ENCODE measurements at places on chromosomes 7 and 10. TPM values are rescaled to one million over a fixed set of nuclear protein-coding genes. Genes with fewer than 3 reads are reported as not detected.

GRCh38 chr10:3720228-3721019, 64.6 kb downstream of the KLF6 start:
- DNase-seq = peak; percentile 58

DNA sequence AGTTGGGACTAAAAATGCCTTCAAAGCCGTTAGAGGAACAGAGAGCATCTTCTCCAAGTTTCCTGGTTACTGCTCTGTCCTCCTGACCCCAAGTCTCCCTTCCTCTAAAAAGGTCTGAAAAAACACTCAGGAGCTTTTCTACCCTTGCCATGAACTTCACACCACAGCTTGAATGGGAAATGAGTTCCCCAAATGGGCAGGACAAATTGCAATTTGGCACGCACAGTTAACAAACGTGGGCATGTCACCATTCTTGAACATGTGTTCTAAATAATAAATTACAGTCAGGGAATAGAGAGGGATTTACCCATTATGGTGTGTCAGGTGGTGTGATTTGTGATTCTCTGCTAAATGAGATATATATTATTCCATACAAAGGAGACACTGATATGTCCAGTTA, 91.2 kb upstream of the WNT16 start:
- no peak for DNase-seq

GRCh38 chr7:154371424-154371823, 319.2 kb downstream of the DPP6 start:
- DNase-seq = no peak

- DNase-seq = no peak
Measured at GRCh38 chr7:11193888-11194287, 220.2 kb downstream of the PHF14 start.

GRCh38 chr7:94578614-94579013, 69.0 kb downstream of the CASD1 start:
- no peak for DNase-seq

Gene TFR2
- total RNA-seq = 13.8 TPM

DNA sequence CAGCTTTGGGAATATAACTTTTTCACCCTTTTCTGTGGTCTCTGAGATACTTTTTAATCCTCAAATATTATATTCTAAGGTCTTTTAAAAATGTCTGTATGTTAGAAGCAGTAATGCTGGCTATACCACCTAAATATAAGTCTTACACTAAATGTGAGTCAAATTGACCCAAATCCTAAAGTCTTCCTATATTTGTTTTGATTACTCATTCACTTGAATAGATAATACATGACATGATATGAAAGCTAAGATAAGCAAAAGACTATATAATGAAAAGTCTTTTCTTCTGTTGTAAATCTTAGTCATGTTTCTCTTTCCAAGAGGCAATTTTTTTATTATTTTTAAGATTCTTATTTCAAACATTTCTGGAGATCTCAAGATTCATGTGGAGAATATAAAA, 64.2 kb downstream of the HDAC9 start:
- DNase-seq = no peak

DNA sequence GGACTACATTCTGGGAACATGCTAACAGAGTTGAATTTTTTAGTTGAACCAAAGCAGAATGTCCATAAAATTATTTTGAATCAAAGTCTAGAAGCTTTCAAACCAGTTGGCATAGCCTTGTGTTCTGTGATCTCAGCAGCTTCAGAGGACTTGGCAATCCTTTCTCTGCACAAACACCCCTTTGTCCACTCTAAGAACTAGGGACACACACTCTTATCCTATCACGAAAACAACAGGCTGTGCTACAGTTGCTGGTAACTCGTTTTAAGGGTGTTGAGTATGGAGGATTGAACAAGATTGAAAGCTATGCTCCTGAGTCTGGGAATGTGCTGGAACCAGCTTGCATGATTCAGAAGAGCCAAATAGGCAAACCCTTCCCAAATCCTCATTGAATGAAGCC, 76.4 kb upstream of the PRSS58 start:
- DNase-seq = no peak

Gene ZNF239
- total RNA-seq = 3.3 TPM

GRCh38 chr7:71665716-71666115, 533.8 kb downstream of the GALNT17 start:
- no peak for DNase-seq

GRCh38 chr10:75058161-75058560, 53.3 kb upstream of the SAMD8 start:
- DNase-seq = no peak

Gene CACNA2D1
- total RNA-seq = 17.2 TPM

Gene EPO
- not detected for total RNA-seq

Gene SEMA3A
- 19.2 TPM for total RNA-seq

DNA sequence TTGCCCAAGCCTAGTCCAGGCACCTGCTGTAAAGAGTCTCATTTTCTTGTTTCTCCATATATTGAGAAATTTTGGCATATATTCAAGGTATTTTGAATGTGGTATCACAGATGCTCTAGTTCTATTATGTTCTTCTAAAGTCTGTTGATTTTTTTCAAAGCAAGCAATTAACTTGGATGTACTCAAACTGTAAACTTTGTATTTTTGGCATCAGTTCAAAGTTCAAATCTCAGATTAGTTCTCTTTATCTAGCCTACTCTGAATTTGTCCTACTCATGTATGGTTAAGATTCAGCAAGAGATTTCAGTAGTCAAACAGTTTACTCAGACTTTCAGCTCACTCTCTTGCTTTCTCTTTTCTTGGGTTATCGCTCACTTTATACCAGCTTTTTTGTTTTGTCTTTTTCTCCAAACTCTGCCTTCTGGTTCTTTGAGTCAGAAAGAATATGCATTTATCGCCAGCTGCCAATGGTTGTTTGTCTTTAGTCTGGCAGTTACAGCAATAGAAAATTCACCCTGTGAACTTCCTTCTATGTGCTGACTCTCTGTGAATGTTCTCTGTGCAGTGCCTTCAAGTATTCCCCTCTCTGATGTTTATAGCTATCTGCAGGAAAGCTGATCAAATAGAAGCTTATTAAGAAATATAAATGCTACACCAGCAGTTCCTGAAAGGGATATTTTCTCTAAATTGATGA, 56.0 kb downstream of the ANKRD7 start:
- no peak for DNase-seq

GRCh38 chr10:132527339-132528063, 10.1 kb upstream of the INPP5A start:
- no peak for DNase-seq

DNA sequence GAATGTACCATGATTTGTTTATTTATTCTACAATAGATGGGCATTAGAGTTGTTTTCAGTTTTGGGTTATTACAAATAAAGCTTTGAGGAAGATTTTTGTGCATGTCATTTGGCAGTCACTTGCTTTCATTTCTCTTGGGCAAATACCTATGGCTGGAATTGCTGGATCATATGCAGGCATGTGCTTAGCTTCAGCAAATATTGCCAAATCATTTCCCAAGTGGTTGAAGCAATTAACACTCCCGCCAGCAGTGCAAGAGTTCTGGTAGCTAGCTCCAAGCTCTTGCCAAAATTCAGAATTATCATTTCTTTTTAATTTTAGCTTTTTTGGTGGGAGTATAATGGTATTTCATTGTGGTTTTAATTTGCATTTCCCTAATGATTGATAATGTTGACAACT, 32.9 kb upstream of the PCBD1 start:
- no peak for DNase-seq
